ENCODE measurements at places on chromosomes 12 and 14.

DNA sequence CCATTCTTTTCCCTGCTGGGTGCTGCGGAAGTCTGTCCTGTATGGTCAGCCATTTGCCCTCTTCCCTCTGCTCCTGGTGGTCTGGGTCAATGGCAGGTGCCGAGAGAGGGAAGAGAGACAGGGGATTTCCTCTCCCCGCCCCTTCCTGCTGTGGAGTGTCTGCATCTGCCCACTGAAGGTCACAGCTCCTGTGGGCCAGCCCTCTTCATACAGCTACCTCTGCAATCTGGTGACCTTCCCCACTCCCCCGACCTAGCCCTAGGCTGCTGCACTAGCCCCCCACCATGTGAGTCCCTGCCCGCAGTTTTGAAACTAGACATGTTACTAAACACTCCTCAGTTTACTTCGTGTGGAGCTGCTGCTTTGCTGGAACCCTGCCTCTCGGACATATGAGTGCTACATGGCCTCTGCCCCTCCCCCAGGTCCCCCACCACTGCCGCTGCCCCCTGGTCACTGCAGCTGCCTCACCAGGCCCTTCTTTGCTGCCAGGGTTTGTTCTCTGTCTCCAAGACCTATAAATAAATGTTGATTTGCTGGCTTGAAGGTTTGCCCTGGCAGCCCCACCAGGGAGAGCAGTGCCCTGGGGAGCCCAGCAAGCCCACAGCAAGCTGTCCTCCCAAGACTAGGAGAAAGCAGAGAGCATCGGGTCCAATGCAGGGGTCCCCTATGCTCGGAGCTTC, 102.9 kb downstream of the DPF3 start:
- no peak for DNase-seq

- DNase-seq, result no peak
Observed at GRCh38 chr14:54220704-54221431, 175.9 kb upstream of the CDKN3 start.

- no peak for DNase-seq
Observed at GRCh38 chr12:98154850-98155249, 360.5 kb upstream of the TMPO start.

- DNase-seq, result no peak
Observed at GRCh38 chr14:80751285-80751684, 190.3 kb downstream of the CEP128 start.

GRCh38 chr12:591167-592023, 71.8 kb downstream of the NINJ2 start:
- DNase-seq, result no peak

Measured in activated CD8-positive, alpha-beta memory T cell treated with anti-CD3 and anti-CD28 coated beads for 1 hour (primary cell).